ENCODE measurements at places on chromosomes 7 and 10.

GRCh38 chr10:47406870-47407691, 23.0 kb upstream of the ZNF488 start:
- no peak for DNase-seq

DNA sequence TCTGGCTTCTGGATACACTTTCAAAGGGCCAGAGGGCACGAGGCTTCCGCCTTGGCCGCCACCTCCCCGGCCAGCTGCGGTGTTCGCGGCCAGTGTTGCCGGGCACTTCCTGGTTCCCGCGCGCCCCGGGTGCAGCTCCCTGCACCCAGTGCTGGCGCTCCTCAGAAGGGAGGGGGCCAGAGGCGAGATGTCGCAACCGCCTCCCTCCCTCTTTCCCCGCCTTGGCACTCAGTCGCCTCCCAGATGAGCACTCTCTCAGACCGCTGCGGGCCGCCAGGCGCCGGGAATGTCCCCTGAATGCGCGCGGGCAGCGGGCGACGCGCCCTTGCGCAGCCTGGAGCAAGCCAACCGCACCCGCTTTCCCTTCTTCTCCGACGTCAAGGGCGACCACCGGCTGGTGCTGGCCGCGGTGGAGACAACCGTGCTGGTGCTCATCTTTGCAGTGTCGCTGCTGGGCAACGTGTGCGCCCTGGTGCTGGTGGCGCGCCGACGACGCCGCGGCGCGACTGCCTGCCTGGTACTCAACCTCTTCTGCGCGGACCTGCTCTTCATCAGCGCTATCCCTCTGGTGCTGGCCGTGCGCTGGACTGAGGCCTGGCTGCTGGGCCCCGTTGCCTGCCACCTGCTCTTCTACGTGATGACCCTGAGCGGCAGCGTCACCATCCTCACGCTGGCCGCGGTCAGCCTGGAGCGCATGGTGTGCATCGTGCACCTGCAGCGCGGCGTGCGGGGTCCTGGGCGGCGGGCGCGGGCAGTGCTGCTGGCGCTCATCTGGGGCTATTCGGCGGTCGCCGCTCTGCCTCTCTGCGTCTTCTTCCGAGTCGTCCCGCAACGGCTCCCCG, at the start of gene FFAR4:
TSS of gene FFAR4 (plus strand) at position 231 of the 842 bp plus-strand sequence. CDS start at position 287, 56 bp downstream.
- no peak for DNase-seq

GRCh38 chr7:81810476-81811155, 40.8 kb upstream of the HGF start:
- DNase-seq = no peak

DNA sequence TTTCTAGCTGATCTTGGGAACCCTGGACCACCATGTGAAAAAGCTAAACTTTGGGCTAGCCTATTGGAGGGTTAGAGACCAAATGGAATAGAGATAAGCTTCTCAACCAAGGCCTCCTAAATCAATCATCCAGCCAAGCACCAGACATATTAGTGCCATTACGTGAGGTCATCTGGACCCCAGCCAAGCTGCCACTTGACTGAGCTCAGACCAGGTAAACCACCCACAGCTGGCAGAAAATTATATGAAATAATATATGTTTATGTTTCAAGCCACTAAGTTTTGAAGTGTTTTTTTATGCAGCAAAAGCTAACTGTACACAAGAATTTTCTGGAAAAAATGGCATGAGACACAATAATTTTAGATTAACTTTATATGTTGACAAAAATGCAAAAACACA, 82.6 kb upstream of the PCGF5 start:
- no peak for DNase-seq

GRCh38 chr10:42618424-42618823, 19.9 kb downstream of the ZNF33B start:
- no peak for DNase-seq

GRCh38 chr7:33212144-33212543, 82.8 kb downstream of the BBS9 start:
- DNase-seq = no peak

DNA sequence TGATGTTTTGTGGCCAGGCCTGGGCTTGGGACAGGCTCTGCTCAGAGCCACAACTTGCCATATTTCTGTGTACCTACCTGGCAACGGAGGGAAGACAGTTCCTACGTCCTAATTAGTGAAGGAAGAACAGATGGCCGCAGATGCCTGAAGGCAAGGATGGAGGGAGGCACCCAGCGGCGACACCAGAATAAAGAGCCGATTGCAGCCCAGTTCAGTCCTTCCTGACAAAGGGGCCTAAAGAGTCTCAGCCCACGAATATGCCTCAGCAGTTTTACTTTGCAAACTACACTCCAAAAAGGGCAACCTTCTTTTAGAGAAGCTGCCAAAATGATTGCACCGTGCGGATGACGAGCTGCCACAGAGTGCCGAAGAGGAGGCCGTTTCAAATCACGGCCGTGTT, 585.8 kb downstream of the GLRX3 start:
- DNase-seq = no peak

DNA sequence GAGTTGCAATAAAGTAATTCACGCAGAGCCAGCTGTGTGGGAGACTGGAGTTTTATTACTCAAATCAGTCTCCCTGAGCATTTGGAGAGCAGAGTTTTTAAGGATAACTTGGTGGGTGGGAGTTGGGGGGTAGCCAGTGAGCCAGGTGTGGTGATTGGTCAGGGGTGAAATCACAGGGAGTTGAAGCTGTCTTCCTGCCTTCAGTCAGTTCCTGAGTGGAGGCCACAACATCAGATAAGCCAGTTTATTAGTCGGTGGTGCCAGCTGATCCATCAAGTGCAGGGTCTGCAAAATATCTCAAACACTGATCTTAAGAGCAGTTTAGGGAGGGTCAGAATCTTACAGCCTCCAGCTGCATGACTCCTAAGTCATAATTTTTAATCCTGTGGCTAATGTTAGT, 3.3 kb upstream of the CYP51A1 start:
- DNase-seq = no peak

DNA sequence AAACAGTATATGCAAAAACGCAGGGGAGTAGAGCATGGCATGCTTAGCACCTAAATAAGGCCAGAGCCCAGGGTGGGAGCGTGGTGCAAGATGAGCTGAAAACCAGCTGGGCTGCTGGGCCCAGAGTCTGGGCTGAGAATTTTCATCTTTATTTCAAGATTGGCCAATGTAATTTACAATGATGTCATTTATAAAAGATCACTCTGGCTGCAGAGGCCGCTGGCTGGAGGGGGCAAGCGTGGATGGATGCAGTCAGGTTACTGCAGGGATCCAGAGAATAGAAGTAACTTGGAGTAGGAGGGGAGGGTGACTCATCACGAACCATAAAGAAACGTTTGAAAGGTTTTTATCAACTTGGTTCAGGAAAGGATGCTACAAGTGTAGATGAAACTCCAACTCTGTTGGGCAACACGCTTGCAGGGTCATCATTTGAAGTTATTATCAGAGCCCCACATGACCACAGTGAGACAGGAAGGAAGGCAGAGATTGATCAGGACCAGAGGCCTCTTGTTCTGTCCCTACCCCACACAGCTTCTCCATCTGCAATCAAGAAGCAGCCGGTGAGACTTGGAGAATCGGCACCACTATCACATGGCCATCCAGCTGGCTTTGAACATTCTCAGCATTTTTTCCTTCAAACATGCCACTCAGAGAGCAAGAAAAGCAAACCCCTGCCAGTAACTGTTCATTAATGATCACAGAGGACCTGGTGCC, 49.2 kb downstream of the ODAD2 start:
- DNase-seq = no peak

DNA sequence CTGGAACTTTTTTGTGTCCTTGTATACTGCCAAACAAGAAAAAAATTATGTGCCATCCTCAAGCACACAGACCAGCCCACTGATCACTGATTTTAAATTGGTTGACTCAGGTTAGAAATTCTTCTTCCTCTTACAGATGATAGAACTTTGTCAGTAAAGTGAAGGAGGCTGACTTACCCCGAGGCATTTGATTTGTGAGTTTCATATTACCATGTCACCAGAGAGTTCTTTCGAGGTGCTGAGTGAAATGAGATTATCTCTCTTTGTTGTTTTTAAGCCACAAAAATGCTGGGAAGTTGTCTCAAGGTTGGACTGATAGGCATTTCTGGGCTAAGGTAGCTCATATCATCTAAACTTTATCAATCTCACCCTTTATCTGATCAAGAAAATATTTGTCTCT, 78.8 kb upstream of the FAM180A start:
- no peak for DNase-seq

DNA sequence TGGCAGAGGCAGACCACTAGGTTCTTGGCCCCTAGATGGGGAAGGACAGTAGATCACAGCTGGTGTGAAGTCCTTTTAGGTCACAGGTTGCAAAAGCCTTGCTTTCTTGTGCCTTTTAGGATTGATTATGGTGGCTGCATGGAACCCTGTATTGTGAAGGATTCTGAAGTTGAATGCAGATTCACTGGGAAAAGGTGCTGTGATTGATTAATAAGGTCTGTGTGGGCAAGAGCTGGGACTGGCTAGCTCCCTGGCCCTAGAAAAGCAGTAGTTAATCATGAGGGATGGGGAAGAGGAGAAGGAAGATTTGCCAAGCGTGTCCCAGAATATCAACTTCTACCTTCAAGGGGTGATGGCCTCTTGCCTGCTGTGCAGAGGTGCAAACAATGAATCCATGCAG, 105.5 kb downstream of the CDH23 start:
- no peak for DNase-seq

DNA sequence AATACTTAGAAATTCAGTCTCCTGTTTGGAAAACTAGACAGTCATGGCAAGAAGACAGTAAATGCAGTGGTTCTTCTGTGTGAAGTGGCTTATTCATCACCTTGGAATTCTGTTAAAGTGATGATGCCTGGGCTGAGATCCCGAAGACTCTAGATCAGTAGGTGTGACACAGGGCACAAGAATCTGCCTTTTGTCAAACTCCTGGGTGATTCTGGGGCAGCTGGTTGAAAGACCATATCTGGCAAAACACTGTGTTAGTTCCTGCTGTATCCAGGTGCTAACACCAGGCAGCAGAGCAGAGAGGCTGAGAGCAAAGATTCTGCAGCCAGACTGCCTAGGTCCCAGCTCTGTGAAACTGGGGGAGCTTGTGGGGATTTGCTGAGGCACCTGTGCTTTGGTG, 26.5 kb downstream of the MRC1 start:
- DNase-seq = no peak

GRCh38 chr7:73827567-73828106, 3.2 kb upstream of the CLDN4 start:
- no peak for DNase-seq

DNA sequence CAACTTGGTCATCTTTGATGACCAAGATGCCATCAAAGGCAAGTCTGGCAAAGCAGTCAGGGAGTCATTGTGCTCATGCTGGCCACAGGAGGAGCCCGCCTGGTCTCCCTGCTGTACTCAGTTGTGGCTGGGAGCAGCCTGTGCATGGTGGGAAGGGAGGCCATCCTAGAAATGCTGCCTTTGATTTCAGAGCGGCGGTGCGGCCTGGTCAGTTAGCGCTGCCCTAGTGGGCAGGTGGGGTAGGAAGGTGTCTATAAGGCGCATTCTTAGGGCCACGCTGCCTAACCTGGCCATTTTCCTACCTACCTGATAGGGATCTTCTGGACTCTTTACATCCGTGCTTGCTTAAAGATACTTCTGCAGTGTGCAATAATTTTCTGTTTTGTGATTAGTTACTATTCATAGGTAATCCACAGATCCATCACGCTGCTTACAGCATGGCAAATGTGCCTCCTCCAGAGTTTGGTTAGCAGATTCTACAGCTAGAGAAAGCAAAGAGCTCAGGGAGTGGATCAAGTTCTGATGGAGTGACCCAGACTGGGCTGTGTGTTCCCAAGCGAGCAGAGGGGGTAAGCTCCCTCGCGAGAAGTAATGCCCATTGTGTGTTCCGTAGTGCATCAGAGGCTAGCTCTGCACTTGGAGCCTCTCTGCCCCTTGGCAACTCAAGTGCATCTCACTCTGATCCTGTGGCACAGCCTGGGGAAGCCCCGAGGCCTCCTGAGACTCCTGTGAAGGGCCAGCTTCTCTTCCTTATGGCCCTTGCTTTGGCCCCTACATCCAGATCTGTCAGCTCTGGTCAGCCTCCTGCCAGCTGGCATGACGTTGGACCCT, 970.1 kb upstream of the ZNF722 start:
- no peak for DNase-seq

GRCh38 chr10:49001402-49001801, 61.8 kb upstream of the LRRC18 start:
- no peak for DNase-seq

DNA sequence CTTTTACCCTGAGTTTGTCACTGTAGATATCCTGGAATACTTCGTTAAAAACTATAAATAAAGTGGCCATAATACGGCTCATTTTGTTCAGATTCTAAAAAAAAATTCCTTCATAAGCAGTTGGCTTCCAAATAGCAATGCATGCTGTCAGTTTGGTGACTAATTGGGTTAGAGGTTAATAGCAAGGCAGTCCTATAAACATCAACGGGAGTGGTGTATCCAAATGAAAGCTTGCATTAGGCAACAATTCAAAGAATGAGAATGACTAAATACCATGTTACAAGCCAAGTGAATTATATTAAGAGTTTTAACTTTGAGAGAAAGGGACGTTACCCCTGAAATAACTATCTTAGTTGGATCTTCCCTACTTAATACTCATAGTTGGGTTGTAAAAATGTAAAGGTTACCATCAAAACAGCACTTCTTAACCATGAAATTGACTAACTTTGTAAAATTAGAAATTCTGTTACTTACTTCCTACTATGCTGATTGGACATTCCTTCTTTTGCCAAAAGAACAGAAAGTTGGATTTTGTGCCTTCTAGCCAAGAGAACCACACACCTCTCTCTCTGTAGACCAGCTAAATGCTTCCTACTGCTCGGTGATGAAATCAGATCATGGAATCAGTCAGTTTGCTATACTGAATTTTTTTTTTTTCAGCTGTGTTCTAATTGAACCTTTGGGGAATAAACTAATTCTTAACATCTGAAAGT, 98.0 kb downstream of the KAT6B start:
- DNase-seq = no peak

DNA sequence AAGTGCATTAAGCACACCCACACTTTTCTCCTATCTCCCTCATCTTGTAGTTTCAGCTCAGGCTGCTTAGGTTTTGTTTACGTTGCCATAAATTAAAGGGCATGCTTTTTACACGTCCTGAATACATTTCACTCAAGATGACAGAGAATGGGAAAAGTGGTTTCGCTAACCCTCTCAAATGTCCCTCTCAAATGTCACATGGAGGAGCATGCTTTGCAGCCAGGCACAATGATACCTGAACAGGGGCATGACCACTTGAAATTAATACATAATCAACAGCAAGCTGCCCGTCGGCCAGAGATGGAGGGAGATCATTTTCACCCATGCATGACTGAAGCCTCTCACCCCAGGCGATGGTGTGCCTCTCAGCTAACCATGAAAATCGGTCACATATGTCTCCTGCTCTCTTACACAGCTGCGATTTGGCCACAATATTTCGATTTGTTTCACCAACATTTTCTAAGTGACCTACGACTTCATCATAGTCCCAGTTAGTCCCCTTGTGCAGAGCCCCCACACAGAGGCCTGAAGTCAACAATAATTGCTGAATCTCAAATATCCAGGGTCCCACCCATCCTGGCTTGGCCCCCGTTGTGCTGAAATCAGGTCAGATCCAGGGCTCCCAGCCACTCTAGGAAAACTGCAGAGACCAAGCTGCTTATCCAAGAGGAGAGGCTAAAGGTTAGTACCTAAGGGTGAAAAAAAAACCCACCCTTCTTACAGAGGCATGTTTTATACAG, 373.9 kb upstream of the NFE2L3 start:
- DNase-seq = no peak

Data from activated CD4-positive, alpha-beta T cell treated with anti-CD3 and anti-CD28 coated beads for 1 hour (primary cell).